Activated B cell treated with CpG ODN at 0.5 μM for 24 hours (primary cell): ENCODE measurements at places on chromosomes 11 and 22.
A peak's percentile ranks its signal among the peaks of the same experiment; 100 is the strongest.

DNA sequence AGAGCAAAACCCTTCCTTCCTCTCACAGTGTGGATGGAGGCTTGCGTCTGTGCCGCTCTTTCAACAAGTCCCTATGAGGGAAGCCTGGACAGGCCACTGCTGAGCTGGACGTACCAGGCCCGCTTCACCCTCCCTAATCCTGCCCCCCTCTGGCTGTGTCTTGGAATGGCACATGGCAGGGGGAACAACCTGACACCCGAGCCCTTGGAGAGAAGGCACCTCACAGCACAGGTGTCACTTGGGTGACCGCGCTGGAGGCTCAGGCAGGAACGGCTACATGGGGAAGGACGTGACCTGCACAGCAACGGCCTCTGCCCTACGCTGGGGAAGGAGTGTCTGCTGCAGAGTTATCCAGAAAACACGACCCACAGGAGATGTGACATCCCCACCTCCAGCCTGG, 11.0 kb downstream of the CARS1 start:
- DNase-seq, result no peak

DNA sequence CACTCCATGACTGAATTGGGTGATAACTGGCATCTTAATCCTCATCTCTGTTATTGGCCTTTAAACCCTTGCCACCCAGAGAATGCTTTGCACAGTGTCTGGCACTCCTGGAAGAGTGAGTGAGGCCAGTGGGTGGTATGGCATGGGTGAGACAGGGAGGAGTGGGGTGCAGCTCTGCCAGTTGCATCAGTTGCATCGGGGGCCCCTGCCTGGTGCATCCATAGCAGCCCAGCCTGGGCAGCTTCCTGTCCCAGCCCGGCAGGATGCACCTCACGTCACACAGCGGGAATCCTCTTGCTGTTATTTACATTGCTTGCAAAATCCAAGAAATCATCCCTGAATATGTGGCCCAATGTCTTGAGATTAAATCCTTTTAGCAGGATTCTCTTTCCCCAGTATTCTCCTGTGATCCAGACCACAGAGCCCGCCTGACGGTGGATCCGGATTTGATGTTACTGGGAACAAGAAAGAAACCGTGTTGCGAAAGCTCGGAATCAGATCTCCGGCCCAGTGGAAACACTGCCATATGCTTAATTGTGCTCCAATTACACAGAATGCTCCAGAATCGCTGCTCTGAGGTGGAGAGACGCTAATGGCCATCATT, 37.6 kb upstream of the MN1 start:
- no peak for DNase-seq

- DNase-seq, result no peak
These were observed 32.1 kb upstream of the SLC5A12 start for GRCh38 chr11:26753723-26754504.

GRCh38 chr11:84243629-84244263, 957.6 kb upstream of the CCDC90B start:
- no peak for DNase-seq

DNA sequence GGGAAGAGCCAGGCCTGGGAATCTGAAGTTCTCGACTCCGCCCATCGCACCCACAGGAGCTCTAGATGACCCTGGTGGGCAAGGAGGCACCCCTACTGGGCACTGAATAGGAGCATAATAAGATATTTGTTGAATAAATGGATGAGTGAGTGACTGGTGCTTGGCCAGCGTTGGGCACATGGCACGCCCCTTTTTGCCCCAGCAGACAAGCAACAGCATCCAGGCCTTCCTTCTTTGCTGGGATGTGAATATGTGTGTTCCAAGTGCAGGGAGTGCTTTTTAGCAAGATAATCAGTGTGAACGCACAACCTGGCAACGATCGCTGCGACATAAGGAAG, 443 bp upstream of the CELF1 start:
- DNase-seq, result no peak

DNA sequence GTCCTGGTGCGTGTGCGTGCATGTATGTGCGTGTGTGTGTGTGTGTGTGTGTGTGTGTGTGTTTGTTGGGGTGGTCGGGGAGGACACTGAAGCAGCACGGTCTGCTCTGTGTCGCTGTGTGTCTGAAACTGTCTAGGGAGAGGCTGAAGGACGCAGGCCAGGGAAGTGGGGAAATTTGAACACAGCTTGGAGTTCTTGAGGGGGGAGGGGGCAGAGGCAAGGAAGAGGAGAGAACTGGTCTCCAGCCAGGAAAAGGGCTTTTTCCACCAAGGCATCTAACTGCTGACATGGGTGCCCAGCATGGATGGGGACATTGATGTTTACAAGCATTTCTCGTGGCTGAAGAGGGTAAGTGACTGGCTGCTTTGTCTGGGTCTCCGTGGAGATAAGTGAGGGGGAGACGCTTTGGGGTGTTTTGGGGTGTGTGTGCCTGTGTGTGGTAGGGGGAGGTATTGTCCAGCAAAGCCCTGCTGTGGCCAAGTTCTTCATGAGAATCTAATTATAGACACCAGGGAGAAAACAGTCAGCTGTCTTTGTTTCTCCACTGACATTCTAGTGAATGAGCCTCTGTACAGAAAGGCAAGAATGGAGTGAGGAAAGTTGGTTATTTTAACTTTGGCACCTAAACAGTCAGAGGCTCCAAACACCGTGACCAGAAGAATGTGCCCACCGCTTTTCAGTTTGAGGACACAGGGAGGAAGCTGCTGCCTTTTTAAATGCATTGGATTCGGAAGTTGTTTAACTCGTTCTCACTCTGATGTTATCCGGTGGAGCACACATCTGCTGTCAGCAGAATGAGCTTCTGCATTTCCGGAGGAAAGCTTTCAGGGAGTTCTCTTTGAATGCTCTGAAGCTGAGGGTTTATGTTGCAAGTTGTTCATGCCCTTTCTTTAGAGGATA, 63.7 kb downstream of the PPFIBP2 start:
- no peak for DNase-seq

DNA sequence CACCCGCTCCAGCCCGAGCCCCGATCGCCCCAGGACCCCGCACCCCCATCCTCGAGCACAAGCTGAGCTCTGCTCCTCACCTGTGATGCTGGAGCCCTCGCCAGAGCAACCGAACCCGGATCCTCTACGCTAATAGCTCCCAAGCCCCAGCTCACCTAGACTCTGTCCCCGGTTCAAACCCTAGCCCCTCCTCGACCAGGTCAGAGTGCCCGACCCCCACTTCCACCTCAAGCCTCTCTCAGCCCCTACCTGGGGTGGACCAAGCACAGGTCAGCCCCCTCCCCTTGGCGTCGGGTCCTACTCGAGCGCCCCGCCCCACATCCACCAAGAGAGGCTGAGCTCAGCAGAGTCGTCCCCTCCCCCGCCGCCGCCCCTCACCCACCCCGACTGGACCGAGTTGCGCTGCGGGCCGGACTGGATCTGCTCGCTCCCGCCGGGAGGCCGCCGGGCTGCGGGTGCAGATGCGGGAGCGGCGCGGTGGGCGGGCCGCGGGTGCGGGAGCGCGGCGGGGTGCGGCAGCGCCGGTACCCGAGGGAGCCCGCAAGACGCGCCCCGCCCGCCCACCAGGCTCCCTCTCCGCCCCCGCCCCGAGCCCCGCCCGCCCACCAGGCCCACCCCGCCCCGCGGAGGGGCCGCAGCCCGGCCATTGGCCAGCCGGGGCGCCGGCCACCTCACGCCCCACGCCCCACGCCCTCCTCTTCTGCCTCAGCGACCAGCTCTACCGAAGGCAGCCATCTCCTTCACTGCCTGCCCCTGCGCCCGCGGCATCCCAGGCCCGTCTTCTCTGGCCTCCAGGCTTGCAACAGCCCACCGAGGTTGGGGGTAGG, 577 bp upstream of the DKK3 start:
- DNase-seq, result no peak

DNA sequence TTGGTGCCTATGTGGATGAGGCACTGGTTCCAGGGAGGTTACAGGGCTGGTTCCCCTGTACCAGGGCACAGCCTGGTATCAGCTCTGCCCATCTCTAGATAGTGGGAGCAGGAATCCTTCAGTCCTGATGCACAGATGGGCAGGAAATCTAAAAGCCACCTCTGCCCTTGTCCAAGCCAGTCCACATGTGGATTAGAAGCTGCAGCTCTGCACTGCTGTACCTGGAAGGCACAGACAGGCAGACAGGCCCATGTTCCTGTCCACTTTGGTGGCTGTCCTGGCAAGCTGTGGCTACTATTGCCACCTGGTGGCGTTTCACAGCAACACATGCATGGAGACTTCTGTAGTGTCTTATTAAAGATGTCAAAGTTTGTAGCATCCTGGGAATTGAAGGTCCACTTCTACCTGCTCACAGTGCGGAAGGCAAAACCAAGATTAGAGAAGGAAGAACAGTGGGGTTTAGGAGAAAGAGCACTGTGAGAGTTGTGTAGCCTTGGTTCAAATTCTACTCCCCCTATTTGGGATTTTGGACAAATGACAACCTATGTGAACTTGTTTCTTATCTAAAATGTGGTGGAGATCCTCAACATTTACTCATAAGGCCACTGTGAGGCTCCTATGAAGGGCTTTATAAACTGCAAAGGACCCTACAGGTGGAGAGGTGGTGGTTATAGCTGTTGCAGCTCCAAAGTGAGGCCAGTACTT, 30.1 kb downstream of the NAV2 start:
- DNase-seq, result peak; percentile 22

DNA sequence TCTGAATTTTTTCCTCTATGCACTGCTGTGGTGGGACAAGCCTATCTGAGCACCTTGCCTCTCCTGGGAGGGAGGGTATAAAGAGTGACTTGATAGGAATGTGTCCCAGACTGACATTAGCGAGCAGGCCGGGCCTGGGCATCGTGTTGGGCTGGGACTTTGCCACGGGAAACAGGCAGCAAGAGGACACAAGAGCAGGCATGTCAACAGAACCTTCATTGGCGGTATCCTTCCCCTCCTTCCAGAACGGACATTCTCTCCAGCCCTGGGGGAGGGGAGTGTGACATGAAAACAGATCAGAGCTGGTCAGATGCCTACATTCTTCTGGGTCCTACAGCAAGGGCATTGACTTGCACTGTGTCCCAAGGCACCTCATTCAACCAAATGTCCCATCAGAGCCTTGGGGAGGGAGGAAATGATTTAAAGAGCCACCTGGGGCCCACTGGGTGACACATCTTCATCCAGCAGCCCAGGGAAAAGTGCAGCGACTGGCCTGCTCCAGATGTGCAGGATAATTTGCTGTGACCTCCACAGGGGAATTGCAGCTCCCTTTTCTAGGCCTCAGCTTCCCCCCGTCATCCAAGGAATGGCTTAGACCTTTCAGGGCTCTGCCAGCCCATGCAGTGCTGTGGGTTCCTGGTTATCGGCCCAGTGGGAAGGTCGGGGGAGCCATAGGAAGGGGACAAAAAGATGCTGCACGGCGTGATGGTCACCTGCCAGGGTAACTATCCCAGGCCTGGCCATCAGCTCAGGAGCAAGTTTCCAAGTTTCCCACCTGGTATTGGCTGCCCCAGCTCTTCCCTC, 21.8 kb upstream of the UVRAG start:
- no peak for DNase-seq

GRCh38 chr22:50587407-50587806, 4.8 kb upstream of the CHKB start:
- DNase-seq, result no peak

DNA sequence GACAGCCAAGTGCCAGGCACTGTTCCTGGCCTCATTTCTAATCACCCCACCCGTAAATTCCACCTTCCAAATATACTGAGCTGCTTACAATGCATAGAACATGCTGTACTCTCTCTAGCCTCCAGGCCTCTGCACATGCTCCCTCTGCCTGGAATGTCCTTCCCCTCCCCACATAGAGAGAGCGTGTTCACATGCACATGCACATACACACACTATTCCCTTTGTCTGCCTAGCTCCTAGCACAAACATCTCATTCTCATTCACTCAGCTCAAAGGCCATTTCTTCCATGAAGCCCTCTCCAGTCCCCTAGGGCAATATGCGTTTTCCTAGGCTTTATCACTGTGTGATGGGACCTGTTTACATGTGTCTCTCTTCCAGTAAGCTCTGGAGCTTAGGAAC, 144.6 kb downstream of the WT1 start:
- no peak for DNase-seq

DNA sequence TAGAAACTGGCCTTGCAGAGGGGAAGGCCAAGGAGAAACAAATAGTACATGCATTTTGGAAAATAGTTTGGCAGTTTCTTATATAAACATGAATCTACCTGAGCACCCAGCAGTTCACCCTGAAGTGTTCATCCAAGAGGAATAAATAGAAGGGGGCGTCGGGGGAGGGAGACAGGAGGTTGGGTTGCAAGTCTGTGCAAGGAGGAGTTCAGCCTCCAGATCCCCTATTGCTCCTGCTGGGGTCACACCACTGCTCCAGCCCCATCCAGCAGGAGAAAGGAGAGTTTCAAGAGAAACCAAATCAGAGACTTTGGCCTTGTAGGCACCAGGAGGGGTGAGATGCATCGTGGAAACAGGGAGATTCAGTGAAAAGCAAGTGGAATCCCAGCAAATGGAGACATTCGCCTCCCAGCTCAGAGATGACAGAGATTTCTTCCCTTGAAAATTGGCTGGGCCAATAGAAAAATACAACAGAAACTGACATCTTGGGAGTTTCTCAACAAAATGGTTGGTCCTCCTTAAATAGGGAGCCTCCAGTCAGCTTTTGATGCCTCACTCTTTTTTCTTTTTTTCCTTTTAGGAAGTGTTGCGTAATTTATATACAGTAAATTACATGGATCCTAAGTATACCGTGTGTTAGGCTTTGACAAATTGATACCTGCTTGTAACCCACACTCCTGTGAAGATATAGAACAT, 34.1 kb downstream of the OTOG start:
- DNase-seq, result no peak

- no peak for DNase-seq
These were observed 6.3 kb upstream of the SWAP70 start for GRCh38 chr11:9657531-9657930.

GRCh38 chr11:26579683-26580082, 7.6 kb upstream of the MUC15 start:
- DNase-seq, result no peak

- peak; percentile 89 for DNase-seq
These were observed 902 bp downstream of the RASGRP2 start for GRCh38 chr11:64742889-64743590.

DNA sequence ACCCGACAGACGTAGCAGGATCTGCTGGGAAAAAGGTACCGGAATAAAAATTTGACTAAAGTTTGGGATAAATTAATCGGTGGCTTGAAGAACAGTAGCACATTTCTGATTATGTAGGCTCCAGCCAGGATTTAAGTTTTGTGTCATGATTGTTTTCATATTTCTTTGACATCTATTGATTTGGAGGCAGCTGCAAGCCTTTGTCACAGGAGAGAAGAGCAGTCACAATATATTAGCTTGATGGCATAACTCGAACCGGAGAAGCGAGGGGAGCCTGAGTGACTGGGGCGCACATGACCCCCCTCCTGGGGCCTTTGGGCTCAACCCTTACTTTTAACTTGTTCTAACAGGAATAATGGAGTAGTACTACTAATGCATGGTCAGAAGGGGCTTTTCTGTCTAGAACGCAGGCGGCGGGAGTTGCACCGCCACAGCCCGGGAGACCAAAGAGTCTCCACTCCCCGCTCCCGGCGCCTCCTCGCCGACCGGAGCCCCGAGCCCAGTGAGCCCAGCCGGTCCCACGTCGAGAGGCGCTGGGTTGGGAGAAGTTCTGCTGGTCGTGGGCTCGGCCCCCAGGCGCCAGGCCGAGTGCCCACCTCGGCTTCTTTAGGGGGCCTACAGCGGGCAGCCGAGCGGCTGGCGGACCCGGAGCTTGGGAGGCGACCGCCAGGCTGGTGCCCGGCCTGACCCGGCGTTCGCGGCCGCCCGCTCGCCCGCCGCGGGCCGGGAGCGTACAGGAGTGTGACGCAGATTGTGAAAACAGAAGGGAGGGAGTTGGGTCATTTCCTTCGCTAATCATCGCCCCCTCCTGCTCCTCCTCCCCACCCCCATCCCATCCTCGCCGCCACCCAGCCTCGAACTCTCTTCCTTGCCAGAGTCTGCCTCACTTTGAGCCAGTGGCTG, 15.7 kb upstream of the PAX6 start:
- no peak for DNase-seq

GRCh38 chr11:130042093-130042591, 27.6 kb upstream of the APLP2 start:
- no peak for DNase-seq
